ENCODE measurements at places on chromosomes 3 and 15.

DNA sequence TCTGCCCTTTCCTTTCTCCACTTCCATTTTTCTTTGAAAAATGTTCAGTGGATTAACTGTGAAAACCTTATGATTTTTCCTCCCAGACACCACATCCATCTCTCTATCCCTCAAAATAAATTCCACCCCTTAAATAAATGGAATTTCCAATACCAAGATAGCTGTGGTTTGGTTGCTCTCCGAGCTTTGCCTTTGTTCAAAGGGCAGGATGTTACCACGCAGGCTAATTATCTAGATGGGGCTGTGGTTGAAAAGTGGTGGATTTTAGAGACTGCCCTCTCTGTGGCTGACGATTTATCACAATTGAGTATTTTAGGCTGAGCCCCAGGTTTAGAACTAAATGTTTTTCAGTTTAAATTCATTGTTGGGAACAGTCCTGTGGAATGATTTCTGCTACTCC, 36.9 kb upstream of the CMSS1 start:
- no peak for DNase-seq

DNA sequence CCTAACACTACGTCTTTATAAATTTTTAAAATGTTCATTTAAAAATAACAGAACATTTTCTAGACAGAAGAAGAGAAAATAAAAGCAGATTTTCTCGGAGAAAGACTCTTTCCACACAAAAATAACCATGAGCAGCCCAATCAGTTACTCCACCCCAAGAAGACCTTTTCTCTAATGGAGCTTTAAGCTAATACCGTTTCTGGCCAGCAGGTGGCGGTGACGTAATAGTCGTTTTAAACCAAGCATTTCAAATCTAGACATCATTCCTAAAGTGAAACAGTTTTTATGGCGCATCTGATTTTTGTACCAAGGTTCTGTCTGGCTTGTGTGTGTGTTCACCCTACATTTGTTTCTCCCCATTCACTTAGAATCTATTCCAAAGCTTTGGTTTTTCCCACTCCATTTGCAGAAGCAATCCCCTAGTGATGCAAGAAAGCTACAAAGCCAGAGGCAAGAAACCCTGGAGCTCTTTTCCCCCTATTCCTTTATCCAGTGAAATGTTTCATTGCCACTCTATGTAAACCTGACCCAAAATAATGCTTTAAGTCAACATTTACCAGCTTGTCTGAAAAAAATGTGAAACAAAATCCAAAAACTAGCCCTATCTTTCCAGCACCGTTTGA, 336.7 kb upstream of the IGF1R start:
- no peak for DNase-seq

- DNase-seq, result no peak
Observed at GRCh38 chr3:52223449-52224408, 1.7 kb downstream of the TLR9 start.

GRCh38 chr15:75177360-75178071, 24.2 kb upstream of the C15orf39 start:
- no peak for DNase-seq

GRCh38 chr3:43862992-43863805, 172.5 kb downstream of the ABHD5 start:
- DNase-seq, result no peak

DNA sequence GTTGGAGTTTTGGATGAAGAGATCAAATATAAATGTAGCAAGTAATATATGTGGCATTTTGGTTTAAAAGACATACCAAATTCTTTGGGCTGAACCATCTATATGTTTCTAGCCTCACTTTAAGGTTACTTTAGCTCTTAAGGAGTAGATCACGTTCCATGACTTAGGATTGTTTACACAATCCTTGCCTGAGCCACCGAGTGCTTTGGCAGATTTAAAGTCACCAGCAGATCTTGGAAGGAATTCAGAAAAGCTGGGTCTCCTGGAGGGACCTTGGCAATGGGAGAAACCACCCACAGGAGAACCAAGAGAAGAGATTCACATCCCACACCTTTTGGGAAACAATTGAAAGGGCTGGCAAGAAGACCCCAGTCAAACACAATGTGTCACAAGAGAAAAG, 54.5 kb downstream of the TM4SF18 start:
- no peak for DNase-seq

DNA sequence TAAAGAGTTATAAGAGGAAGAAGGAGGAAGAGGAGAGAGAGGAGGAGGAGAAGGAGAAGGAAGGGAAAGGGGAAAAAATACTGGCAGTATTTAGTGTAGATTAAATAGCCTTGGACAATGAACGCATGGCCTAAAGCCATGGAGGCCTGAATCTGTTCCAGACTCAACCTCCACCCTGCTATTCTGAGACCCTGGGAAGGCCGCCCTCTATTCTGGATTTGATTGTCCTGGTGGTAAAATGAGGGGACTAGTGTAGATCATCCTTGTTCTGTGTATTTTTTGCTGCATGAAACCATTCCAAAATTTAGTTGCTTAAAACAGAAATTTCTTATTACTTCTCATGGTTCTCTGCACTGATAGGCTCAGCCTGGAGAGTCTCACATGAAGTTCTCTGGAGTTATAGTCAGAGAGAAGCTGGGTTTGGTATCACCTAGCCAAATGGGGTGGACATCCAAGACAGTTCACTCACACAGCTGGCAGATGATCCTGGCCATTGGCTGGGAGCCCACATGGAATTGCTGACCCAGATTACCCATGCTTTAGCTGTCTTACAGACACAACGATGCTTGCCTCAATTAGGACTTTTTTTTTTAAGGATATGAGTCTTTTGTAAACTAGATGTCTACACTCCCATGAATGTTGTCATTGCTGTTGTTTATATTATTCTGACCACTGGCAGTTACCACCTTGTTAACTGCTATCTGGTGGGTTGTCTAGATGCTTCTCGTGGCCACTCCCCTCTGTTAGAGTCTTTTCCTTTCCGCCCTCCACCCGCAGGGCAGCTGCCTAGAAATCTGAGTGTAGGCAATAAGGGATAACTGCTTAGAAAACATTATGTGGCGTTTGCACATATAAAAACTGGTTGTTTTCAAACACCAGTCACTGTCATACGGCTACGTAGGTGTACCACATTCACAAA, 149.9 kb downstream of the SST start:
- DNase-seq, result no peak

- no peak for DNase-seq
Observed at GRCh38 chr3:89049119-89049518, 58.3 kb upstream of the EPHA3 start.

GRCh38 chr3:61628636-61629035, 67.3 kb downstream of the PTPRG start:
- no peak for DNase-seq

- no peak for DNase-seq
Observed at GRCh38 chr15:31200735-31201151, 99.2 kb upstream of the TRPM1 start.

DNA sequence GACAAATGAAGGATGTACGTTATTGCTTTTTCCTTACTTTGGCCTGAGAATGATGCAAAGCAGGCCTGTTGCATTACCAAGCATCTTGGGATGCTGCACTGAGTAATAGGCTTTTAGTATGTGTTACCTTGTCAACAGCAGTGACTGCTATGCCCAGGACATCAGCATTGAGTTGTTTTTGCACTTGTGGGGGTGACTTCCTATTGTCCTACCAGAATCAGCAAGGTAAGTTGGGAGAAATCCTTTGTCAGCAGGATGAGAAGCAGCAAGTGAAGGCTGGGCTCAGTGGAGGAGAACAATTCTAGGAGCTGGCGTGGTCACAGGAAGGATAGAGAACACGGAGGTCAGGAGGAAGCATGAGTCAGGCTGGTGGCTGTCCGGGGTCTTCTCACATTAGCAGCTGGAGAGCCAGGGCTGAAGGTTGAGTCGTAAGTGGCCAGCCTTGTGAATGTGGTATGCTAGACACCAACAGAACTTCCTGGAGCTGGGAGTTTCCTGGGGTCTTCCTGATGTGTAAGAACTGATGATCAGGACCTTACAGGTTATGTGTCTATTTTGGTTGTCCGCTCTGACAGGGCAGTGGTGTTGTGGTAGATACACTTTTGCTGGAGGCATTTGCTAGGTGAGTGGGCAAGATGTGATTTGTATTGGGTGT, 142.7 kb downstream of the FNDC3B start:
- no peak for DNase-seq

DNA sequence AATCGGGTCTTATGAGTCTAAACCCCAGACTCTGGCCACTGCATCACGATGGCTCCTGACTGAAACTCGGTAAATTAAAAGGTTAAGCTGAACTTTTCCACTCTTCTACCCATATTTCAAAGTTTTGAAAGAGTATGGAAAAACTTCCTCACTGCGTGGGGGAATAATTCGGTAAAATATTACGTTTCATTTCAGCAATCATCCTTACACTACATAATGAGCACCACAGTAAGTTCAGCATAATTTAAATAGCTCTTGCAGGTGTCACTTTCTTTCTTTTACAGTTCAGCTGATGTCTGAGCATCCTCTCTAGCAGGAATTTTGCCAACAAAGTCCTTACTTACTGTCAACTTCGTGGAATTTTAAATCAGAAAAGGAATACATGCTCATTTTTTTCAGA, 17.5 kb downstream of the SRGAP3 start:
- no peak for DNase-seq

DNA sequence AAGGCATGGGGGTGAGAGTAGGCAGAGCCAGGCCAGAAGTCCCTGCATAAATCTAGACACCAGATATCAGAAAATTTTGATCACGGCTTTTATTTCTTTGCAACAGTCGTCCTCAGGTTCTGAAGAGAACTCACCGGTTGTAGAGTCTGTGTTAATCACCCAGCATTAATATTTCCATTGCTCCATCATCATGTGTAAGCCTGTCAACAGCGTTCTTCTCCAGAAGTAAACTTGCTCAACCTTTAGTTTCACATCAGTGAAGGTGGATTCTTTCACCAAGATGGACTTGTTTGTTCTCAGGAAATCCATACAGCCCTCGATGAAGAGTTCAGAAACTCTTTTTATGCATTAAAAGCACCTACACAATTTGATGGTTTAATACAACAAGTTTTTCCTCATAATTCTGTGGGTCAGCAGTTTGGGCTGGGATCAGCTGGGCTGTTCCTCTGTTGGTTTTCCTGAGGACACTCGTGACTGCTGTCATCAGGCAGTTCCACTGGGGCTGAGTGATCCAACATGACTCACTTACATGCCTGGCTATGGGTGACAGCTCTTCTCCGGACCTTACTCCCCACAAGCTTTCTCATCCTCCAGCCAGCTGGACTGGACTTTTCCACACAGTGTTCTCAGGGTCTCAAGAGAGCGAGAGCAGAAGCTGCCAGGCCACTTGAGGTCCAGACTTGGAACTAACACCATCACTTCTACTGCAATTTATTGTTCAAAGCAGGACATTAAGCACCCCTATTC, 303.4 kb downstream of the ZNF621 start:
- DNase-seq, result no peak

DNA sequence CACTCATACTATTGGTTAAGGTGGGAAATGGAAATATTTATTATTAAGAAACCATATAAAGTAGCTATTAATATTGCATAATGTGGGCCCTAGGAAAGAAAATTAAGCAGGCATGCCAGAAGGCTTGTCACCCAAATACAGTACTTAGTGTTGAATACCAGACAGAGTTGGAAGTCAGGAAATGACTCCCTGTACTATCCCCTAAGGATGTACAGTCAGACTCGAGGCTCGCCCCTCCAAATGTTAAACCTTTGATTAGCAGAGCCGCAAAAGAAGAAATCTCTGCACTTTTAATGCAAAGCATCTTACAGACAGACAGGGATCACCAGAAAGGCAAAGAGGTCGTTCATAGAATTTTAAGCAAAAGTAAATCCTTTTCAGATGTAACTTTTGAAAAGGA, 11.3 kb upstream of the RBSN start:
- no peak for DNase-seq

- no peak for DNase-seq
Observed at GRCh38 chr3:36282766-36283165, 97.5 kb upstream of the STAC start.

GRCh38 chr3:74067296-74067695, 442.6 kb upstream of the PDZRN3 start:
- no peak for DNase-seq

- DNase-seq, result no peak
Observed at GRCh38 chr3:10495003-10495402, 10.4 kb downstream of the ATP2B2 start.

- peak; percentile 0 for DNase-seq
Observed at GRCh38 chr3:117355566-117355965, 646.0 kb downstream of the TUSC7 start.

DNA sequence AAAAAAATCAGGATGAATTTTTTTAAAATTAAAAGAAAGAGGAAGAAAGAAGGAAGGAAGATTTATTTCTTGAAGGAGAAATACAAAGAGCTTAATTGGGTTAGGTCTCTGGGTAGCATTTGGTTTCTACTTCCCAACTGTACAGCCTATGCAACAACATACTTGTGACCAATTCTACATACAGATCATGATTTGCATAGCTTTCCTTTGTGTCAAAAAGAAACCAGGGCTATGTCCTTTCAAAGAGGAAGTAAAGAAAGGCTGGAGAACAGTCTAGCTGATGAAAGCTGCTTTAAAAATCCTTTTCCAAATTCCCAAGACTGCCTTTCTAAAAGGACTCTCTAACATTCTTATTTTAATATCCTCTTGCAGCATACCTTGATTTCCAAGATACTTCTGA, 6.1 kb upstream of the HGD start:
- no peak for DNase-seq

- no peak for DNase-seq
Observed at GRCh38 chr15:59292442-59293151, 80.1 kb downstream of the MYO1E start.

DNA sequence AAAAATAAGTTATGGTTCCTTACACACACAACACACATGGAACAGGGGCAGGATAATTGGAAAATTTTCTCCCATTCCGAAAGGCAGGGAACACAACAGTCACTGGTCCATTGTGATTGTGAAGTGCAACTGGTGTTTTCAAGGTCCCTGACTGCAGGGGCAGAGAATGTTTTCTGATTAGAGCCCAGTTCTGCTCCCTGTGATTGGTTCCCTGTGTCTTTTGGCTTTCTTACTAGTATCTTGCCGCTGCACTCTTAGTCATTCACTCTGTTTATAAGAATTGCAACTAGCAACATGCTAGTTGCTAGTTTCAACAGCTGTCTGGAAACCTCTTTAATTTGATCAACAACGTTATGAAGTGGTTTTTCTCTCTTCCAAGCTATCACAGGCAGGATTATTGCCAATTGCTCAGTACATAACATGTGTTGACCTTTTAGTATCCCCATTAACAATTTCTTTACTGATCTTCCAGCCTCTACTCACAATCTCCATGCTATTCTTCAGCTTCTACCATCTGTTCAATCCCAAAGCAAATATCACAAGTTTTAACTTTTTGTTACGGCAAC, 177.5 kb downstream of the EPHA6 start:
- DNase-seq, result no peak

DNA sequence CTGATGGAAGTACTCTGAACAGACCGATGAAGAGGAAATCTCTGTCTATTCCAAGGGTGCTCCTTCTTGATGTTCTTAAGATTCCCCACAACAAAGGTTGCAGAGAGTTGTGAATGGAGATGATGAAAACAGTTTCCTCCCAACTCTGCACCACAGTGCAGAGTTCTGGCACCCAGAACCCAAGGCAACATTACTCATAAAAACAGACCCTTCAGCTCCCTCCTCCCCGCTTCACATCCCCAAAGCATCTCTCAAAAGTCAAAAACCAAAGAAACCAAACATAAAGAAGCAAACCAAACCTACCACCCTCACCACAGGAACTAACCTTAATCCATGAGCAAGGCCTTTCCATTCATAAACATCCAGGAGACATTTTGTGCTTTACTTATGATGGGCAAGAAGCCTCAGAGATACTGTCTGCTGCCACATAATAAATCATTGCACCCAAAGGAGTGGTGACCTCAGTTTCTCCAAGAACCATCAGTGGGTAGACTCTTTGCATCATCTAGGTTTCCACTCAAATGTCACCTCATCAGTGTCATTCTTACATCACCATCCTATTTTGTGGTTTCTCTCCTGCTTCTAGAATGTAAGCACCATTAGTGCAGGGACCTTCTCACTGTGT, 13.2 kb downstream of the PCOLCE2 start:
- no peak for DNase-seq
